ENCODE measurements at places on chromosomes 1 and 21.

GRCh38 chr1:3858231-3858981, 1.1 kb downstream of the DFFB start:
- DNase-seq: no peak

DNA sequence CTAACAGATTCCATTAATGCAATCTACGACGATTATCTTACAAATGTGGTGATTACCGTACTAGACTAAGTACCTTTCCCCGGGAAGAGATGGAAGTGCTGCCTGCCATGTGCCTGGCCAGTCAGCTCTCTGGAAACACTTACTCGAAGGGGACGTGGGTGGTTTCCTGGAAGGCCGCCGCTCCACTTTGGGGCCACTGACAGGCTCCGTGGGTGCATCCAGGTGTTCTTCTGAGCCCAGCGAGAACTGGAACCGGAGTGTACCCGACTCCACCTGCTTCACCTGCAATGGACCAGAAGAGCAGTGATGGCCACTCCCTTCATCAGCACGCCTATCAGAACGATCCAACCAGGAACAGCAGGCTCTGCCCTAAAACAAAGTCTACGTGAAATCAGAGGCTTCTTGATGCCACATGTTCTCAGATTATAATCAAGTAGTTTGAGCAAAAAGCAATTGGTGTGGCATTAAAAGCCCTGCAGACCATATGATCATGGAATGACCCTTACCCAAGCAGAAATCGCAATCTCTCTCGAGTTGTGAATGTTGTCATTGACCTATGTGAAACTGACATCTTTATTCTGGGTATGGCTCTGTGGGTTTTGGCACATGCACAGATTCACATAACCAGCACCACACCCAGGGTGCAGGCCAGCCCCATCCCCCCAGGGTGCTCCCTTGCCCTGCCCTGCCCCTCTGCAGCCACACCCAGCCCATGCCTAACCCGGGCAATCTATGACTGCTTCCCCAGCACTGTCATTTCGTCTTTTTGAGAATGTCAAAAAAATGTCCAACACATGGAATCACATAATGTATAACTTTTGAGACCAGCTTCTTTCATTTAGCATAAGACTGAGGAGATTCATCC, 64.5 kb downstream of the NPHP4 start:
- DNase-seq: no peak

- DNase-seq: no peak
Measured at GRCh38 chr1:95754412-95754811, 520.4 kb downstream of the RWDD3 start.

DNA sequence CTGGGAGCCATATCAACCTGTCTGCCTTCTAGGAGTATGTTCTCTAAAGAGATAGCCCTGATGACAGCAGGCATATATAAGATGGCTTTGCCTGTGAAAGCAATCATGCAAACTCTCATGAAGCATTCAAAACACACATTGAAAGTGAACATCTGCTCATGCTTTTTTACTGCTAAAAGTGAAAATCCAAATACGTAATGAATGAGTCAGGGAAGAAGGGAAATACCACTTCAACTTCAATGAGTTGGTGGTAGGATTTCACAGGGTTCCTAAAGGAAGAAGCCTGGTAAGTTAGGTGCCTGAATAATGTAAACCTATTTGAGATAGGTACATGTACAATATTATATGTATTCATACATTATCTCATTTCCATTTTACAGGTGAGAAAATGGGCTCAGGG, 50.5 kb upstream of the SLFNL1 start:
- DNase-seq: no peak

DNA sequence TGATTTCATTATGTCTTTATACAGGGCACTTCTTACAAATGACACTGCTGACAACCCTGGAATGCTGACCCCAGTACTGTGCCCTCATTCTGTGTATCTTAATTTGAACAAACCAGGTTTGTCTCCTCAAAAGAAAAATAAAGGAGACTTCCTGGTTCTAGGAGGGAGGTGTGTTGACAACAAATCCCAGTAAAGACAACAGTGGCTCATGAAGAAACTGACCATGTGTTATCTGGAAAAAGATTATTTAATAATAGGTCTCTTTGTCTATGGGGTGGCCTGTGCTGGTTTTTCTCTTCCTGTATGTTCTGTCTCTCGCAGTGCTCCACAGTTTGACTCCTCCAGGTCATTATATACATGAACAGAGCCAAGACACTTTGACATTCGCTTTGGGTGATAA, 454.6 kb downstream of the LMO4 start:
- no peak for DNase-seq

- no peak for DNase-seq
Measured at GRCh38 chr1:61083013-61083806, 849 bp downstream of the NFIA start.

DNA sequence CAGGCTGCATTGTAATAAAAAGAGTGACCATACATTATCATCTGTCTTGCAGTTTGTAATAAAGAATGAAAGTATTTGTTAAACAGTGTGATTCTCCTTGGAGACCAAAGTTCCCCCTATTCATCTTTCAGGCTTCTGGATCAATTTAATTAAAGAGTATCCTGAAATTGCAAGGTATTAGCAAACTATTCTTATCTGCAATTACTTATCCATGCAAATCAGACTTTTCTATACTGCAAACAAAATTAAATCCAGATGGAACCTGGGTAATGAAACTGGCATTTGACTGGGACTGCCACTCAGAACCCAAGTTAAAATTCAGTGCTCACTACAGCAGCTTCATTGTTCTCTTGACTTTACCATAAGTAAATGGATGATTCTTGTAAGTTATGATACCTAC, 37.1 kb downstream of the JAK1 start:
- no peak for DNase-seq

- DNase-seq: no peak
Measured at GRCh38 chr1:100445565-100445964, 92.4 kb upstream of the GPR88 start.

- no peak for DNase-seq
Measured at GRCh38 chr1:227285745-227286144, 32.5 kb downstream of the CDC42BPA start.

DNA sequence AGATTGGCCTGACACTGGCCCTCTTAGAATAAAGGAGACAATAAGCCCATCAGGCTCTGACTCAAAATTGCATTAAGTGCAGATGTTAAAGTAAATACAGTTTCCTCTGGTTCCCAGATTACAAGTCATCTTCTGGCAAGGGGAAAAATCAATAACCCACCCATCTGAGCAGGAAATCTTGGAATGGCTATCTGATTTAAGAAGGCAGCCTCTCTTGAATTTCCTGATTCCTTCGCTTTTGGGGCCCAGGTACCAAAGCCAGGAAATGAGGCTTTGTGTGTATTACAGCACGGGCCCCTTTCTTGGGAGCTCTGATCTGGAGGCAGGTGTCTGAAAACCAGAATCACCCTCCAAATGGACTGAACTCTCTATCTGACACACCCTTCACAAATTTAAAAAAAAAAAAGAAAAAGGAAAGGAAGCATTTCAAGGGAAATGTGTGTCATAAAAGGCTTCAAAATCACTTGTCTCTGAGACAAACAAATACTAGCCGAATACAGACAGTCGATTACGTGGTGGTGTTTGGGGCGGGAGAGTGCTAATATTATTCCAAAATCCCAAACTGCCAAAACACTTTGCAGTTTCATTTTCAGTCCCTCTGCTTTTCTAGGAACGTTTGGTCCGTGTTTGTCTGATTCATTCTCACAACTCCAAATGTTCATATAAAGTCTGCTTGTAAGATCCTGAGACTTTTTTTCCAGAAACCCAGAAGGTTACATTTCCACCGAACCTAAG, 240.9 kb upstream of the CAMK1G start:
- no peak for DNase-seq

DNA sequence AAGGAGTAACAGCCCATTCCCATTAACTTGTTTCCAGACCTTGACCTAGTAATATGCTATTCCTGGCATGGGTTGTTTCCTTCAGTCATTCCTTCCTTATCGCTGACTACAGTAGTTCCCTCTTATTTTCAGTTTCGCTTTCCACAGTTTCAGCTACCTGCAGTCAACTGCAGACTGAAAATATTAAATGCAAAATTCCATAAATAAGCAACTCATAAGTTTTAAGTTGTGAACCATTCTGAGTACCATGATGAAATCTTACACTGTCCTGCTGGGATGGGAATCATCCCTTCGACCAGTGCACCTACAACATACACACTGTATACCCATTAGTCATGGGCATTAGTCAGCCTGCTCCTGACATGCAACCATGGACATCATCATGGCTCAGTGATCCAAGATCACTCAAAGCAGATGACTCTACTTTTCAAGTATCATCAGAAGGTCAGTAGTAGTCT, 66.7 kb downstream of the CCDC30 start:
- DNase-seq: no peak

DNA sequence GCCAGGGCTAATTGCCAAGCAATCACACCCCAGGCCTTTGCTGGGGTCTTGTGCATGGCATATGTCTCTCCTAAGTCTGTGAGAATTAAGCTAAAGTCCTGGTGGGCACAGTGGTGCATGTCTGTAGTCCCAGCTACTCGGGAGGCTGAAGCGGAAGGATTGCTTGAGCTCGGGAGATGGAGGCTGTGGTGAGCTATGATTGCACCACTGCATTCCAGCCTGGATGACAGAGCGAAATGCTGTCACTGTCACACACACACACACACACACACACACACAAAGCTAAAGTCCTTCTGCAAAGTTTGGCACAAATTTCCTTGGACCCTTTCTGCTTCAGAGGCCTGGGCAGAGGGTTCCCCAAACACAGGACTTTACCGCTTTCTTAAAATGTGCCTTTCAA, 31.3 kb upstream of the DNAJC11 start:
- DNase-seq: no peak

- DNase-seq: no peak
Measured at GRCh38 chr1:169150641-169151337, 44.3 kb downstream of the ATP1B1 start.

GRCh38 chr1:66527686-66528085, 6.3 kb upstream of the SGIP1 start:
- DNase-seq: no peak

DNA sequence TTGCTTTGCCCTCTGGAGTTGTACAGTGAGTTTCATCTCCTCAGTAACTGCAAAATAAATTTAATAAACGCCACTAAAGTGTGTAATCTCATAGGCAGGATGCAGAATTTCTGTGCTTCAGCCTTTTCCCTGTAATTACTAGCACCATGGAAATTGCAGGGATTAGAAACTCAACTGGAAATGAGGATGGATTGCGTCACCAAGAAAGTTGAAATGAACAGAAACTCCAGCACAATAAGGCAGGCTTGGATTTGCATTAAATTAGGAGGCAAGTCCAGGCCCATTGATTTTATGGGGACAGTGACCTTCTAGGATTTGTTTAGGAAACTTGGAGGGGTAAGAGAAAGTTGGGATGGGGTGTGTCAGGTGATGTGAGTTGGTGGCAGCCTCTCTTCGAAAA, 197.5 kb downstream of the PTPRU start:
- no peak for DNase-seq

DNA sequence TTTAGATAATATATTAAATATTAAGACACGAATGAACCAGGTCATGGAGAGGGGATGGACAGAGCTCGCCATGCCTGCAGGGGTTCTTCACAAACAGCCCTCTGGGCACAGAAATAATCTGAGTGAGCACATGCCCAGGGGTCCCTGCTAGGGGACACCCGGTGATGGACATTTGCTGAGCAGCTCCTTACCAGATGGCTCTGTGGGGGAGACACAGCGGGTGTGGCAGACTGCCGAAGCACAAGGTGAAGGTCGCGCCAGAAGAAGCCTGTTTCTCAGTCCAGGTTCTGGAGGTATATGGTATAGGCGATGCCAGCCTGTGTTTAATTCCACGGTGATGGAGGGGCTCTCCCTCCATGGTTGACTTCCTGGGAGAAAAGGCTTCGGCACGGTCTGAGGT, 9.6 kb downstream of the TRABD2B start:
- DNase-seq: no peak

DNA sequence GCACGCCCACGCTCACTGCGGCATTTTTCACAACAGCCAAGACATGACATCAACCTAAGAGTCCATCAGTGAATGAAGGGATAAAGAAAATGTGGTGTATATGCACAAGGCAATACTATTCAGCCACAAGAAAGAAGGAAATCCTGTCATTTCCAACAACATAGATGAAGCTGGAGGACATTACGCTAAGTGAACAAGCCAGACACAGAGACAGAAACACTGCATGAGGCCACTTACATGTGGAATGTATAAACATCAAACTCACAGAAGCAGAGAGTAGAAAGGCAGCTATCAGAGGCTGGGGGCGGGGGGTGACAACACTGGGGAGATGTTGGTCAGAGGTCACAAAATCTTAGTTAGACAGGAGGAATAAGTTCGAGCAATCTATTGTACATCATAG, 20.9 kb downstream of the TMPRSS2 start:
- no peak for DNase-seq

Measured in stimulated activated CD4-positive, alpha-beta T cell treated with anti-CD3 and anti-CD28 coated beads, Interleukin-1b, Interleukin-23, amount 100 ng/mL, for 24 hours (primary cell).